ENCODE measurements at places on chromosomes 4 and X.

DNA sequence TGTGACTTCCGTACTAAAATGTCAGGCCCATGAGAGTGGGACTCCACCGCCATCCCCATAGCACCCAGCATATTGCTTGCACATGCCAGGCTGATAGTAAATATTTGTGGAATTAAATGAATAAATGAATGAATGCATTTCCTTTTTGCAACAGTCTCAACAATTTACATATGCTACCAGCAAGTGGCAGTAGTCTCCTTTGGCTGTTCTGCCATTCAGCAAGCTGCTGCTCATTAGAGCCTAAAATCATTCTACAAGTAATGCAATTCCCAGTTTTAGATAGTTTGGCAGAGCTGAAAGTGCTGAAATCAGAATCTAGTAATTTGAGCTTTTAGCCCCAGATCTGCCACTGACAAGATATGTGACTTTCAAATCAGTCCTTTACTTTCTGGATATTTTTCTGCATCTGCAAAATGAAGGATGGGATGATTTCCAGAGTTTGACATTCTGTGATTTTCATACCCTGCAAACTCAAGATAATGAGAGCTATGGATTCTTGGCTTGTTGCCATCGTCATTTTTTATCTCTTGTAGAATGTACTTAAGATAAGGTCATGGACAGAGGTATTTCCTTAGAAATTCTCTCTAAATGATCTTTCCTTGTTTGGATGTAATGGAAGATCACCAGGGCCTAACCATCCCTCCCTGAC is 35.7 kb upstream of the INTS6L start:
- peak; percentile 6 for DNase-seq

DNA sequence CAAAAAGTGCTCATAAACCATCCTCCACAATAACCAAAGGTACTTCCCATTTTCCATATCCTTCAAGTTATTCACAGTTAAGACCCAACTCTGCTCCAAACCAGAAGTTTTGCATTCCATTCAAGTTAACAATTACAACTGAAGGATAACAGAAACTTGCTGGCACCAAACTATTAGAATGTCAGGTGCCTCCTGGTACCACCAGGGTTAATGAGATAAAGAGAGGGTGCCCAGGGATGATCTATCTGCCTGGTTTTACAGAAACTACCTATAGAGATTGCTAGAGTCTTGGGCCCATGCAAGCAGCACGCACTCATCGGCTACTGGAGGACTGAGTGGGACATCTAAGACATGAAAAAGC is 114.6 kb downstream of the RBM47 start:
- DNase-seq, result no peak

DNA sequence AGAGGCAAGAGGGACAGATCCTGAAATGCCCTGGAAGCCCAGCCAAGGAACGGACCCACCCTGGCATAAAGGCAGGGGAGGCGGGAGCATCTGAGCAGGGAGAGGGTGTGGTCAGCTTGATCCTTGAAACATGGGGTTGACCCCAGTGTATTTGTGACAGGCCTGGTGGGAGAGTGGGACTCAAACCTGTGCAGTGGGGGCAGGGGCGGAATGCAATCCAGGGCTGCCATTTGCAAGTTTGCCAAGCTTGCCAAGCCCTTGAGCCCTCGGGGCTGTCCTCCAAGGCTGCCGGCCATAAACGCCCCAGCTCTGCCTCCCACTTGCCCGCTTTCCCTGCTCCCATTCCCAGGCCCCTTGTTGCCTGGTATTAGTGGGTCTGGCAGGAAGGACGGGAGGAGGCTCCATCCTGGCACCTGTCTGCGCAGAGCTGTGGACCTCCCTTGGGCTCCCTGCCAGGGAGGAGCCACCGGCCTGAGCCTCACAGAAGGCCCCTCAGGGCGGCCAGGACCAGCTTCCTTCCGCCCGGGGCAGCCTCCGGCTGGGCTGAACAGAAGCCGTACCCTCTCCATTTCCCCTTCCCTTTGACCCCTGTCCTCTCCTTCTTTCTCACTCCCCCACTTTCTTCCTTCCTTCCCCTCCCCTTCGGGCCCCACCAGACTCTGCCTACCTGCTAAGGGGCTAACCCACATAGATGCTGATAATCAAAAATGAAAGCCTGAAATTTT is 661 bp downstream of the S100P start:
- DNase-seq, result peak; percentile 43

DNA sequence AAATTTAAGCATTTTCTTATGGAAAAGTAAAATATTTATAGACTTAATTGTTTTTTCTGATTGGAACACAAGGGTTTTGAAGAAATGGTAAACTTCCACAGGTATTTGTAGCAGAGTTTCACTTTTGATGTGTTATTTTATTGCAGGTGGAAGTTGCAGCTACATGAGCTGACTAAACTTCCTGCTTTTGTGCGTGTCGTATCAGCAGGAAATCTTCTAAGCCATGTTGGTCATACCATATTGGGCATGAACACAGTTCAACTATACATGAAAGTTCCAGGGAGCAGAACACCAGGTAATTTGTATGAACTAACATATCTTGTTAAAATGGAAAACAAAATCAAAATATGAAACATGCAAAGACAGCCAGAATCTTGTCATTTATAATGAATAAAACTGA is 117.4 kb downstream of the DIPK2B start:
- no peak for DNase-seq

DNA sequence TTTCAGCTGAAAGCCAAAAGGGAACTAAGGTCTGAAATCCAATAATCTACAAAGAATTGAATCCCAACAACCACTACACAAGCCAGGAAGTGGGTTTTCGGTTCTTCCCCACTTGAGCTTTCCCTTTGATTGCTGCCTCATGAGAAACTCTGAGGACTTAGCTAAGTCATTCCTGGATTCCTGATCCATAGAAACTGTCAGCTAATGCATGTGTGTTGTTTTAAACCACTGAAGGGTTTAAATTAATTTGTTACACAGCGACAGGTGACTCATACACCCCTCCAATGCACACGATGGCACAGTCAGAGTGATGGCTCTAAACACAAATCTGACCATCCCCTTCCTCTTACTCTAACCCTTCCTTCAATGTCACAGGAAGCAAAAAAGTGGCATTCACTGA is 282.9 kb downstream of the RAB28 start:
- no peak for DNase-seq

GRCh38 chr4:13535118-13535517 is 9.2 kb downstream of the NKX3-2 start:
- DNase-seq, result peak; percentile 73

GRCh38 chr4:4950561-4951290 is 68.5 kb downstream of the CYTL1 start:
- no peak for DNase-seq

DNA sequence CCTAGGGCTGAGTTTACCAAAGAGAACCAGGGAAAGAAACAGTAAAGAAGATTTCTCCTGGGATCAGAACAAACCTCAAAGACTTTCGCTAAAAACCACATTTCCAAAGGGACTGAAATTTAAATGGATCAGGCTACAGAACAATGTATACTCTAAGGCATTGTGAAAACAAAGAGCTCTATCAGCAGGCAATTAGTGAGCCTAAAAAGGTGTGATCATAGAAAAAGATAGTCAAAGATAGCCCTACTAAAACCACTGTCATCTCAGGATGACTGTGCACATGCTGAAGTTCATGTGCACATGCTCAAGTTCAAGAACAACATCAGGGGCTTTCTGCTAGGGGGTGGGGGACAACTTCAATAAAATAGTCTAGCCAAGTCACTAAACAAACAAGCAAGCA is 12.9 kb upstream of the SMIM10L2A start:
- no peak for DNase-seq

DNA sequence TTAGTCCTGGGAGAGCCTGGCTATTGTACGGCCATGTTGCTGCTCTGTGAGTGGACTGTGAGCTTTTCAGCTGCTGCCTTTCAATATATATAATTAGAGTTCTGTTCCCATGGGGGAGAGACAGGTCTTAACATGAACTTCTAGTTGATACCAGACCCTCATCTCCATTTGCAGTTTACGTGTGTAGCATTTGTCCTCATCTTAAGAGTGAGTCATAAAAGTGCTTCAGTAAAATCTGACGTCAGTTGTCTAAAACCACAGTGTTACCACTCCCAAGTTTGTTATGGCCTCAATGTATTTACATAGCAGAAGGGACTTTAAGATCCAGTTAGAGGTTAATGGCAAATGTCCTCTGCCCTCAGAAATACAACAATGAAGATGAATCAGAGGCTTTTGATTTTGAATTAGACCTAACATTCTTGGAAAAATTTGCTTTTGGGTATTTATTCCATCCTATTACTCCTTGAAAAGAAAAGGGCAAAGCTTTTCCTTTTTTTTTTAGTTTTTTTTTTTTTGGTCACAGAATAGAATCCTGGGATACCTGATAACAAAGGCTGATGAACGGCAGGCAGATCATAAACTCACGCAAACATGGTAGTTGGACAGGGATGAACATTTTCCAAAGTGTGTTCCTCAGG is 38.6 kb downstream of the PHOX2B start:
- no peak for DNase-seq
